ENCODE measurements at places on chromosomes 4 and X.

DNA sequence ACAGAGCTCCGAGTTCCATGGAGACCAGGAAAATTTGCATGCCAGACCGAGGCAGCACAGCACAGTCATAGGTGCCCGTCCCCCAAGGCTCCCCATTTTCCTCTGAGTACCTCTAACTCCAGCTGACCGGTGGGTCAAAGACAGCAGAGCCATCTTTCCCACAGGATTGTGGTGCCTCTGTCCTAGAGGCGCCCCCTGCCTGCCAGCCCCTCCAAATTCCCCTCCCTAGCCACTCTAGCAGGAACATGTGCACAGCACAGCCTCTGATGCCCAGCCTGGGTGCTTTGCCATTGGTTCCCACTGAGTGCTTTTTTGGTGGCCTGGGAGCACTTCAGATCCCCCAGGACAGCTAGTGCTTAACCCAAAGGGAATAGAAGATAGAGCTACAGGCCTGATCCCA is 368.5 kb upstream of the PABPC5 start:
- DNase-seq, result no peak

GRCh38 chrX:48613502-48614160 is 16.3 kb downstream of the WDR13 start:
- no peak for DNase-seq

DNA sequence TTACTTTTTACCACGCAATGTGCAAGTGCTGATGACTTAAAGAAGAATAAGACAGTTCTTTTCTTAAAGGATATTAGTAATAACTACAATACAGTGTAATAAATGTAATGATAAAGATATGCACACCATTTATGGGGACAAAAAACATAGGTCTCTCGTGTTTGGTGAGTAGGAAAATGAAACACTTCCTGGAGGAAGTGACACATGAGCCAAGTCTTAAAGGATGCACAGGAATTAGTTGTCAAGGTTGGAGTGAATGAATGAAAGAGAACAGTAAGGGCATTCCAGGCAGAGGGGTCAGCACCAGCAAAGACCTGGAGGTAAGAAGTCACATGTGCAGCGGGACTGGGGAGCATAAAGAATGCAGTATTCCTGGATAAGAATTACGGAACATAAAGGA is 112.7 kb downstream of the SH3RF1 start:
- DNase-seq, result no peak

DNA sequence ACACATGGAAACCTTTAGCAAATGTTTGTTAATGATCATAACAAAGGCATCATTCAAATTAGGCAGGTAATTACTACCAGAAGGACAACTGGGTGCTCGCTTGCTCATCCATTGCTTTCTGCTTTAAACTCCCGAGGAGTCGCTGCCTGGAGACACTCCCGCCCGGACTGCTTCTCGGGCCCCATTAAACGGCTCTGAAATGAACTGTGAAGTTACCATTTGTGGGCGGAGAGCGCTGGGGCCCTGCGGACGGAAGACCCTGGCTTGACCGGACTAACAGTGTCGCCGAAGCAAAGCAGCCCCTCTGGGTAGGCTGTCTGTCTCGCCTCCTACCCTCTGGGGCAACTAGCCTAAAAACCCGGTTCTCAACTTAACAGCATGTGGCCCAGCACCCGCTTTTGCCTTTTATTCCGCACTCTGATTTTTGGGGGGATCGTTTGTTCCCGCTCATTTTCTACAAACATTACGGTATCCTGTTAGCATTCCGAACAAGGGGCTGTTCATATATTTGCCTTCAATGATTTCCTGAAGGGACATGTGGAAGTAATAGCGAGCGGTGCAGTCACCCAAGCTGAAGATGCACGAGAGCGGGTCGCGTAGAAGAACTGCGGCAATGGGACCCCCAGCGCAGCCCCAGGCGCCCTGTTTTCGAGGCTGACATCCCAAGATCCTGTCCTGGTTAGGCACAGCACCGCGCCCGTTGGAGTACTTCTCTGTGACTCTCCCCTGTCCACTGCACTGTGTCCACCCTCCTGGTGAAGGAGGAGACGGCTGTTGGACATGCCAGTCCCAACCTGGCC is 1.6 kb upstream of the PDGFRA start:
- peak; percentile 56 for DNase-seq

- no peak for DNase-seq
Observed at GRCh38 chrX:13377550-13377934, 57.7 kb upstream of the ATXN3L start.

DNA sequence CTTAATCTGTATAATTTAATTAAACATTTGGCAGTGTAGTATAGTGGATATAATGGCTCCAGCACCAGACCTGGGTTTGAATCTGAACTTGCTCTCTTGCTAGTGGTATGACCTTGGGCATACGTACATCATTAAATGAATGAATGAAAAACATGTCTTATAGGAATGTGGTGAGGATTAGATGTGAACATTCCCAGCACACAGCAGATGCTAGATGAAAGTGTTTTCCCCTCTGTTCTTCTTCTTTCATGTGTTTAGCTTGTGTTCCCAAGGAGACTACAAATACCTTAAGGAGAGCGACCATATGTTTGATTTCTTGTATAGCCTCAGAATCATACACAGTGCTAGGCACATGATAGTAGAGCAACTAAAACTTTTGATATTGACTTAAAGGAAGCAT is 56.5 kb downstream of the CT47B1 start:
- DNase-seq, result no peak

All from activated CD4-positive, alpha-beta T cell treated with anti-CD3 and anti-CD28 coated beads, Interleukin-2, amount 10 ng/mL, durations not matched to agents 24 days and 14 days (primary cell).